ENCODE measurements at places on chromosomes 3 and 15.

GRCh38 chr3:147497286-147497685 lies 88.1 kb downstream of the ZIC1 start:
- DNase-seq, result no peak

DNA sequence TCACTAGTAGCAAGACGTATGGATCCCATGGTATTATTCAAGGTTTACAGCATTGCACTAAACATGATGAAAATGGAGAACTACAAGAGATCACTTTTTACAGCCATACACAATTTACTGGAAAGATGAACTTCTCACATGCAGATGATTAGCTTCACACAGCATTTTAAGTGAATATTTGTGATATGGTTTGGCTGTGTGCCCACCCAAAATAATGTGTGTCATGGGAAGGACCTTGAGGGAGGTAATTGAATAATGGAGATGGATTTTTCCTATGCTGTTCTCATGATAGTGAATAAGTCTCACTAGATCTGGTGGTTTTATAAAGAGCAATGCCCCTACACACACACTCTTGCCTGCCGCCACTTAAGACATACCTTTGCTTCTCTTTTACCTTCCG lies 662.0 kb upstream of the CCDC54 start:
- no peak for DNase-seq

GRCh38 chr3:18127174-18127858 lies 297.8 kb downstream of the SATB1 start:
- DNase-seq, result no peak

DNA sequence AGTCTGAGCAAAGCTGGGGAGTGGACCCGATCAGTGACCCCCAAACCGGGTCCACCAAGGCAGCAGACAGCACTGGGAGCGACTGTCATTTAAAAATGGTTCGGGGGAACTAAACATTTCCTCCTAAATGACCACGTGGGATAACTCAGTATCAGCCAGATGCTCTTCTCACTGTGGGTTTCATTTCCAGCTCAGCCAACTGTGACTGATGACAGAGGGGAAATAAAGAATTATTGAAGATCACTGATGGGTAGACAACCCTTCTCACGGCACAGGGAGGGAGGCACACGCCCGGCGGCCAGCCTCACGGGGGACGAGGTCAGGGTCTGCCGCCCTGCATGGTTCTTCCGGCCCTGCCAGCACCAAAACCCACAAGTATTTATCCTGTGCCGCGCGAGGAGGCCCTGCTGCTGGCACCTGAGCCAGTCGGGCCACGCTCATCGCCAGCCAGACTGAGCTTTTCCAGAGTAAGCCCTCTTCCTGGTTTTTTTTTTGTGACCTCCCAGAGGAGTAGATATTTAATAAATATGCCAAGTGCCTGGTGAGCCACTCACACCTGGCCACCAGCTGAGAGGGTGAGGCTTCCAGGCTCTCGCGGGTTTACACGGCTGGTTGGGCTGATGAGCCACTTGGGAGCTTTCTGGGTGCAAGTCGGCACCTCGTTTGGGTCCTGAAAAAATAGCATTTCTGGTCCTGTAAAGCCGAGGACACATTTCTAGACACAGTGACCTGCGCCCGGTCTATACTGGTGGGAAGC lies 6.2 kb downstream of the MELTF start:
- DNase-seq, result no peak

DNA sequence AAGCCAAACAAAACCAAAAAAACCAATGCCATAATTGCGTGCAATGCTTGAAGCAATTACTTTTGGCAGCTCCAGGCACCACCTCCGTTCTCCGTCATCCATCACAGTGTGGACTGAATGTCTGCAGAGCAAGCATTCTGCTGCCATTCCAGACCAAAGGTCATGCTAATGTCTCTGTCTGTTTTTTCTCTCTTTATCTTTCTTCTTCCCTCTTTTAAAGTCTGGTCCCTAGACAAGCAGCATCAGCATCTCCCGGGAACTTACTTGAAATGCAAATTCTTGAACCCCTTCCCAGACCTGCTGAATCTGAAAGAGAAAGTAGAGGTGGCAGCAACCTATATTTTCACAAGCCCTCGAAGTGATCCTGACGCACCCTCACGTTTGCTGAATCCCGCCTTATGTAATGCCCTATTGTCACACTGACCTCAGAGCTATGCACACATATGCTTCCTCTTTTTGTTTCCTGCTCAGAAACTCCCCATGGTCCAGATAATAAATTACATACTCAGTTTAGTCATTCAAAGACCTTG lies 297.3 kb upstream of the PROK2 start:
- no peak for DNase-seq

DNA sequence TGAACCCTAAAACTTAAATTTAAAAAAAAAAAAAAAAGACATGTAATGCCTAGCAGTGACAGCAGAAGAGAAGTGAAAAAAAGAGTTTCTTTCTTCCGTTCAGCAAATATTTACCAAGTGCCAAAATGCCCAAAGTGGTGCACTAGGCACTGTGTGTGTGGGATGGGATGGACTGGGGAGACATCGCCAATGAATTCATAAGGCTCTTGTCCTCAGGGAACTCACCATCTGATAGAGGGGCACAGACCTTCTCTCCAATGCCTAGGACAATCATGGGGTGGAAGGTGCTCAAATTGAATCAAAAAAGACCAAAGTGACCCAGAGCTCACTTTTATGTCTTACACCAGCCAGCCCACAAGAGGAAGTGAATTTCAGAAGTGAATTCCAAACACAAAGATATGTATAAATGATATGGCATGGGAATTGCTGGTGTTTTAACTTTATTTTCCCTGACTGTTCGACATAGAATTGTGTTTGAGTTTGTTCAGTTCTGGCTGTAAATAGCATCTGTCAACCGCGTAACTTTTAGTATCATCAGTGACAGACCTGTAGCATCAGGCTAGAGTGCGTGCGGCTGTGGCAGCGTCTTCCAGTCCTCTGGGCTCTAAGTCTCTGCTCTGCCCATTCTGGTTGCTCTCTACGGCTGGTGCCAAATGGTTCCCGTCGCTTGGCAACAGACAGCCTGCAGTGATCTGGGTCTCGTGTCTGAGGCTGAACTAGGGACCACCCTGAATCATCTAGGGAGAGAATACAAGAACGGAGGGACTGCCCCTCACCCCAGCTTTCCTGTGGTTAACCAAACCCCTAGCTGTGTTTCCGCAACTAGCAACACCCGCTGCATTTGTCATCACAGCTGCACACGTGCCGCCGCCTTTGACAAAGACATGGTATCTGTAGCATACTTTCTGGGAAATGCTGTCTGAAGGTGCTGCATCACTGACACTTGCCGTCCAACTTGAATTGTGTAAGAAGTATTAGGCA lies 154.0 kb upstream of the THBS1 start:
- peak; percentile 47 for DNase-seq

- DNase-seq, result no peak
These were observed 16.9 kb downstream of the ITIH3 start for GRCh38 chr3:52811452-52812011.

GRCh38 chr15:41993472-41994170 lies 21.3 kb upstream of the EHD4 start:
- DNase-seq, result no peak

DNA sequence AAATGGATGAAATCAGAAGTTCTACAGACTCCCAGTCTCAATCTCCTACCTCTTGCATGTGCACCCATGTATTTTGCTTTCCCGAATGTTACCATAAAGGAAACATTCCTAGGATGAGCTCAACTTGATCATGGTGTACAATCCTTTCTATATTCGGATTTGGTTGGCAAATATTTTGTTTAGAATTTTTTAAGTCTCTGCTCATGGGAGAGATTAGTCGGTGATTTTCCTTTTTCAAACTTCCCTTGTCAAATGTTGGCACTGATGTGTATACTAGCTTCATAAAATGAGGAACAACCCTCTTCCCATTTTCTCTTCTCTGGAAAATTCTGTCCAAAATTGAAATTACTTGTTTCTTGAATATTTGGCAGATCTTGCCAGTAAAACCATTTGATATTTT lies 317.6 kb upstream of the RASGRP1 start:
- no peak for DNase-seq

Data from activated effector memory CD4-positive, alpha-beta T cell treated with Interleukin-2 at 50 U/mL for 16 hours (primary cell).